ENCODE measurements at places on chromosomes 7 and 10.

DNA sequence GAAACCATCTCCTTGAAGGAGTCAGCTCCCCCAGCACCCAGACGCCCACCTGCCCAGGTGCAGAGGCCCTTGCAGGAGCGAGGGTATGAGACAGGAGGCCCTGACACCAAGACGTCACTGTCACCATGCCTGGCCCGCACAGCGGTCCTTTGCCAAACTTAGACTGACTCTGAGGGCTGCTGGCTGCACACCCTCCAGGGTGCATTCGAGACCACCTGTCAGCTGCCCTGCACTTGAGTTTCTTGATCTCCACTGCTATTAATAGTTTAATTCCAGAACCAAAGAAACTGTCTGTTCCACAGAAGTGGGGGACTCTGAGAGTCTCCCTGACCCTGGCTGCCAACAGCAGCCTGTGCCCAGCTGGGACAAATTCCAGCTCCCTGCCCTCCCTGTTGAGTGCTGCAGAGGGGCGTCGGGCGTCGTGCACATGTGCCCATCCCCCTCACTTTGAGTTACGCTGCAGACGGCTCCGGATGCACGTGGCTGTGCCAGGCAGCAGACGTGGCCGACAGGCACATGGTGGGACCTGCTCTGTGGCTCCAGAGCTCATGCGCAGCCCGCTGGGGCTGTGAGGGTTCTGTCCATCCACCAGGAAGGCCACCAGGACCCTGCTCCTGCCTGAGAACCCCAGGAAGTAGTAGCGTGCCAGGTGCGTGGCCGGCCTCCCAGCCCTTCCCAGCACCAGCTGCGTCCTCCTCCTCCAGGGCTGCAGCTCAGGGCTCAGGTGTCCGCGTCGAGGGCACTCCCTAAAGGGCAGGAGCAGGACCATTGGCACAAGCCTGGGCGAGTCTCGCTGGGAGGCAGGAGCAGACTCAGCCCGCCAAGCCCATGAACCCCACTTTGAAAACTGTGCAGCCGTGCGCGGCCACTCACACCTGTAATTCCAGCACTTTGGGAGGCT lies 24.8 kb downstream of the ELFN1 start:
- DNase-seq = no peak

- DNase-seq = no peak
Measured at GRCh38 chr10:86191686-86192085, 174.9 kb downstream of the GRID1 start.

GRCh38 chr10:48685731-48686130 lies 1.1 kb downstream of the WDFY4 start:
- DNase-seq = no peak

DNA sequence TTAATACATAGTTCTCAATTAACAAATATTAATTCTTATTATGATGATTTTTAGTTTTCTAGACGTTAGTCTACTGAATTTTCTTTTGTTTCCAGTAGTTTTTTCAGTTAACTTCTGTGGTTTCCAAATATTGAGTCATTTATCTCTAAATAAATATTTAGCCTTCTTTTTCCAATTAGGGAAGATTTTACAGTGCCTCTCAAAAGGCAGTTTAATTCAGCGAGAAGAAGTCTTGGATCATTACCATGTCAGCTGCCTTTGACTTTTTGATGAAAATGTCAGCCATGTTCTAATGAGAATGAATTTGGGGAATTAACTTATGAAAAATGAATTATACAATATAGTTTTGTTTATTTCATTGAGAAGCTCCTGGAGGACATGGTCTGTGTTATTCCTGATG lies 90.0 kb downstream of the CDK14 start:
- no peak for DNase-seq

GRCh38 chr7:148940702-148941597 lies 56.9 kb upstream of the EZH2 start:
- peak; percentile 73 for DNase-seq

DNA sequence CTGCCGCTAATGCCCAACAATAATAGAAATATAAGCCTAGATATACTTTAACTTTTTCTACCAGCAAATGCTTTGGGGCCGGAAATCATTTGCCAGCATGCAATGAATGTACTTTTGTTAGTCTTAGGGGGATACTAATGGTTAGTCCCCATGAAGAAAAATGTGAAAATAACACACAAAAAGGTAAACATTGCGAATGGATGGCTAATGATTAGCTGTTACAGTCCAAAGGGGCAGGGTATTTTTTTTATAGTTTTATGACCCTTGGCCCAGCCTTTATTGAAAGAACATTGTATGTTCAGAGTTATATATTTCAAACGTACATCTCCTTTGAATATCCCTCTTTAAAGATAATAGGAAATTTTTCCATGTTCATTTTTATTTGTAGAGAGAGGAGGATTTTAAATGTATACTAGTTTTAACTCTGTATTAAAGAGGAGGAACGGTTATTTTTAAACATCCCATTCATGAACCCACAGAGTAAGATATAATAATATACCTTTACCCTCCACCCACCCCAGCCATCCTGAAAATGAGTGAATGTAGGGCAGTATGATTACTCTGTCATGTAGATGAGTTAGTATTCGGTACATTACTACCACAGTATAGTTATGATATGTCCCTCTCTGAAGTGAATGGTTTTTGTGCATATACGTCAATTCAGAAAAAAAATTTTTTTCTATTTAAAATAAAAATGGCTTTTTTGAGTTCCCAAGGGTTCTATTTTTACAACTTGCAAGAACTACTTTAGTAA lies 63.6 kb downstream of the ARID5B start:
- DNase-seq = no peak

DNA sequence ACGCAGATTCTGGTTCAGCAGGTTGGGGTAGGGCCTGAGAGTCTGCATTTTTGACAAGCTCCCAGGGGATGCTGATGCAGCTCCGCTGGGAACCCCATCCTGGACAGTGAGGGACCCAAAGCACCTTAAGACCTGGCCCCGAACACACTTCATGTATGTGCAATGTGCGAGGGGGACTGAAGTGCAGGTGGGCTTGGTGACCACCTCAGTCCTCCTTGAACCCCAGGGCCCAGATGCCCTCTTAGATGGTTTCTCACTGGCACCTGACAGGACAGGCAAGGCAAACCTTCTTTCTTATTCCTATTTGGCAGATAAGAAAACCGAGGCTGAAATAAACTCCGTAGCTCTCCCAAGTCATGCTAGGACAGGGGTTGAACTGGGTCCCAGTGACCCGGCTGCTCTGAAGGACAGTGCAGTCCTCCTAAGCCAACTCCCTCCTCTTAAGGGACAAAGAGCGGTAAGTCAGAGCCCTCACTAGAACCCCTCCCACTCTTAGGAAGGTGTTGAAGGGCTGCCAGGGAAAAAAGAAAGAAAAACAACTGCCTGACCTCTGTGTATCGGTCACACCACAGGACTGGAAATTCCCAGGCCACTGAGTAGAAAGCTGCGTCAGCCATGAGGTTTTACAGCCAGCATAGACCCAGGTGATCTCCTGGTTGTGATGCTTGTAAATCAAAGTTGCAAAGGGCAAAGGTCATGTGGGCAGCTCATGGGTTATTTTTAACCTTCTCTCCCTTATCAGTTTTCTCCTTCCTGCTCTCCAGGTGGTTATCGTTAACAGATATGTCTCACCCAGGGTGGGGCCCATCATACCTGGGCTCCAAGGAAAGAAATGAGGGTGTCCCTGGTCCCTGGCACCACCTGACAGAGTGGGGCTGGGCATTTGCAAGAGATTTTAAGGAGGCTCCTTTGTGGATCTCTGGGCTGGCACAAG lies 90.9 kb upstream of the SMNDC1 start:
- peak; percentile 32 for DNase-seq

GRCh38 chr10:17406036-17406834 lies 48.2 kb downstream of the ST8SIA6 start:
- no peak for DNase-seq

GRCh38 chr10:72201293-72201692 lies 14.5 kb upstream of the ANAPC16 start:
- DNase-seq = no peak

DNA sequence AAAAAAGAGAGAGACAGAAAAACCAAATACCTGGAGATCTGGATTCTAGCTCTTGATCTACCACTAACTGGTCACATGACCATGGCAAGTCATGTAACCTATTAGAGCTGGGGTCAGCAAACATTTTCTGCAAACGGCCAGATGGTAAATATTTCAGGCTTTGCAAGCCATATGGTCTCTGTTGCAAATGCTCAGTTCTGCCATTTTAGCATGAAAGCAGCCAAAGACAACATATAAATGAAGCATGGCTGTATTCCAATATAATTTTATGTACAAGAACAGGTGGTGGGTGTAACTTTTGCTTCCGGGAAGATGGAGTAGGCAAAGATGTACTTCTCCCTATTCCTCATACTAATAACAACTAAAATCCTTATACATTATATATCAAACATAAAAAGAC lies 6.7 kb downstream of the FRA10AC1 start:
- DNase-seq = no peak

DNA sequence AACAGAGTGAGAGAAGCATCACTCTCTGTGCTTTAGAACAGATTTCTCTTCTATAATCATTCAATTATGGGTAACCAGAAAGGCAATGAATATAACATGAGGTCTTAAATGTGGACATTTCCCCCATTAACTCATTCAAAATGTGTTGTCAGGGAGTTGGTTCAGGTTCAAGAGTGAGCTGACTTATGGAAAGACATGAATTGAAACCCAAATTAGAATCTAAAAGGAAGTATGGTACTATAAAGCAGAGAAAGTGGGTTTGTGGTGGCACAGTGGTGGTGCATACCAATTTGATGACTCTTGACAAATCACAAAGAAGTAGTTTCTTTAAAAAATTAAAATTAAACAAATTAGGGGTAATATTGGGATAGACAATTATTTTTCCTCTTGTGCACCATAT lies 114.6 kb upstream of the MEOX2 start:
- no peak for DNase-seq

- DNase-seq = no peak
Measured at GRCh38 chr10:61423178-61423577, 30.0 kb downstream of the TMEM26 start.

DNA sequence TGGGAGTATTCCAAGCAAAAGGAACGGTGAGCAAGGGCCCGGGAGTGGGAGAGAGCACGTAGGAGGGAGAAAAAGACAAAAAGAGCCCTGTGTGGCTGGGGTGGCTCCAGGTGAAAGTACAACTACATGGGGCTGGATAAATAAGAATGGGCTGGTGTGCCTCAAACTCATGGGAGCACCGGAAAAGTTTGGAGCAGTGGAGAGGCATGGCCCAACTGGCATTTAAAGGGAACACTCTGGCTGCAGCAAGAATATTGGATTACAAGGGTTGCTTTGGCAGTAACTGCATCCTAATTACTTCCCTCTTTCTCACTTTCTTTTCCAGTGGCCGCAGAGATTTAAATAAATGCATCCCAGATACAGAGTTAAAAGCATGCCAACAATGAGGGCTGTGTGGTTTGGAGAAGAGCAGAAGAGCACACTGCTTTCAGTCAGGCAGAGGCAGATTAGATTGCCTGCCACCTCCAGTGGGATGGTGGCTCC lies 39.1 kb upstream of the HERPUD2 start:
- no peak for DNase-seq

GRCh38 chr7:71361451-71362032 lies 229.6 kb downstream of the GALNT17 start:
- no peak for DNase-seq

DNA sequence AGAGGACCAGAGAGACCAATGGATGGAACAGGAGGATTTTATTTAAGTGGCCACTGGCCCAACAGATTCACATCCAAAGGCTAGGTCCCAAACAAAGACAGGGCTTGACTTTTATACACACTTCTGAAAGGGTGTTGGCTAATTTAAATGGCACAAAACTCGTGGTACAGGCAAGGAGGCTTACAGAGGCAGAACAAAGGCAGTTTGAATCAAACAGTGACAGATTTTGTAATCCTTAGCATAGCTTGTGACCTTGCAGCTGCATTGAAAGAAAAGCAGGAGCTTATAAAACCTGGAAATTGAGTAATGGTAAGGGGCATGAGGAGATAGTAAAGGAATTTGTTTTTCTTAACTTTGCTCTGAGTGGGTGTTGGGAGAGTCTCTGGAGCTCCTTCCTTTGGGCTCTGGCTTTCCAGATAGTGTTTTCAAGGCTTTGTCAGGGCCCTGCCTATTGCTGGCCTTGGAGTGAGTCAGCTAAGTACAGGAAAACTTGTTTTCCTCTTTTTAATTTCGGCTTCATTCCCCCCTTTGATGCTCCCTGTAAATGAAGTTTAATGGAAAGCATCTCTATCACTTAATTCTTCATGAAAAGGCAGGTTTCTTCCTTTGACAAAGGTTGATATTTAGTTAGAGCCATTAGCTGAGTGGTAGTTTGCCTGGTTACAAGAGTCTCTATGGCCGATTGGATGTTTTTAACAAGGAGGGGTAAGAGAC lies 96.9 kb downstream of the TRIM24 start:
- no peak for DNase-seq

DNA sequence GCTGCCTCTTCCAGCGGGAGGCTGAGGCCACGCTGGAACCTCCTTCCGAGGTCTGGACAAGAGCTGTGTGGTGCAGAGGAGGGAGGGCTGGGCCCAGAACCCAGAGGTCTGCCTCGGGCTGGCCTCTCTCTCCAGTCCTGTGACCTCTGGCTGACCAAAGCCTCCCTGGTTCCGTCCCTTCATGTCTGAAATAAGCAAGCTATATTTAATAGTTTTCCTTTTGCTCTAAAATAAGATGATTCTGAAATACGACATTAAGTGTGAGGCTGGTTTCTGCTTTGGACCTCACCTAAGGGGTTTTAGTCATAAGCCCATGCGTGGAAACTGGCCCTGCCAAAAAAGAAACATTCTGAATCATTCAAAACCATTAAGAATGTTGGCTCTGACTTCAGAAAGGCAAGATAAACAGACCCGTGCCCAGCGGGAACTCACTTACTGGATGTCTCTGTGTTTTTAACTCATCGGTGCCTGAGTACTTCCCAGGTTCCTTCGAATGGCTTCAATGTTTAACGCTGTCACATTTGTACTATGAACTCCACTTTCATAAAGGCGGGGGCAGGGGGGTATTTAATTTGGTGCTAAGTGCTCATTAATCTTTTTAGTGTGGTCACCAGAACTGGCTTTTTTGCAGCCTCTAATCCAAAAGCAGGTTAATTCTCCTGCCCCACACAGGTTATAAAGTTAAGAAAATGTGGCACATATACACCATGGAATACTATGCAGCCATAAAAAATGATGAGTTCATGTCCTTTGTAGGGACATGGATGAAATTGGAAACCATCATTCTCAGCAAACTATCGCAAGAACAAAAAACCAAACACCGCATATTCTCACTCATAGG lies 157.5 kb upstream of the KLF14 start:
- DNase-seq = no peak

Data from nephron progenitor cell (in vitro differentiated cells).